ENCODE measurements at places on chromosomes 13 and 19.

DNA sequence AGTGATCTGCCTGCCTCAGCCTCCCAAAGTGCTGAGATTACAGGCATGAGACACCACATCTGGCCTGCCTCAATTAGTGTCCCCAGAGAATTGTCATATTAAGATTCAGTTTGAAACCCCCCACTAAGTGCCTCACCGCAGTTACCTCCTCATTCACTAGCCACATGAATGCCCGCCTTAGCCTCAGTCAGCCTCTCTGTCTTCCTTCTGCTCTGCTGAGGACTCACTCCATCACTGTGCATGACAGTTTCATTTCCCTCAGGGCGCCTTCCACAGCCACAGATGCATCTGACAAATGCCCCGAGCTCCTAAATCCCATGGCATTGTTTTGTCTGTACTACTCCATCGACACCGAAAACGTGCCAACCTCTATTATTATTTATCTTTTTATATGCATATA lies 23.3 kb downstream of the MIPEP start:
- no peak for DNase-seq

DNA sequence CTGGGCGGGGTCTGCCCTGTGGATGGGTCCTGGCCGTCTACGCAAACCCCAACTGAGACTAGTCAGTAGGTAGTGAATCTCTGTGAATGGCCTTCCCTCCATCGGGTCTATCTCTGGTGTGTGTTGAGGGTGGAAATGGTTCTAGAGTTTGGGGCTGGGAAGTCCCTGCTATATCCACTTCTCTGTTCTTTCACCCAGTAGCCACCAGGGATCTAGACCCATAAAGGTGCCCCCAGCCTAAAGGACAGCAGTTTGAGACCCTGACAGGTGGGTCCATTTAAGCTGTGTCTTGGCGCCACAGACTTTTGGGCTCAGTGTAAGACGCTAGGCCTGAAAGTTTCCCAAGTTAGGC lies 57.7 kb downstream of the ZNF568 start:
- DNase-seq: no peak

GRCh38 chr13:26694609-26695359 lies 65.8 kb downstream of the GPR12 start:
- no peak for DNase-seq

- DNase-seq: no peak
These were observed 23.7 kb upstream of the GPR18 start for GRCh38 chr13:99281811-99282263.

- no peak for DNase-seq
These were observed 139.9 kb downstream of the ZNF675 start for GRCh38 chr19:23547156-23547555.

Data from non-pigmented ciliary epithelial cell (primary cell).